Pons (tissue), 1 donor: ENCODE measurements at places on chromosomes 16 and 17.

DNA sequence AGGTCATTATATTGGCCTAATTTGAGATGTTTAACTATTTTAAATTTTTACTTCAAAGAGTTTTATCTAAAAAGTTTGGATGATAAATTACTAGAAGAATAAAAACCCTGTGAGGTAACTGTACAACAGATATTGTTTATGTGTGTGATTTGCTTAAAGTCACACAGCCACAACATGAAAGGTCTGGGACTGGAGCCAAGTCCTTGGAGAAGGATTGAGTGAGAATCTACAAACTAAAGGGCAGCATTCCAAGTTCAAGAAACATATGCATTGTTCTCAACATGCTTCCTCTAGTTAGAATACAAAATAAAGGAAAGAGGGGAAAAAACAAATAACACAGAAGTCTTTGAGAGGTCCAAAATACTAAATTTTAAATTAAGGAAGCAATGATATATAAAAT is 131.5 kb upstream of the MON1B start:
- DNase-seq, result no peak

DNA sequence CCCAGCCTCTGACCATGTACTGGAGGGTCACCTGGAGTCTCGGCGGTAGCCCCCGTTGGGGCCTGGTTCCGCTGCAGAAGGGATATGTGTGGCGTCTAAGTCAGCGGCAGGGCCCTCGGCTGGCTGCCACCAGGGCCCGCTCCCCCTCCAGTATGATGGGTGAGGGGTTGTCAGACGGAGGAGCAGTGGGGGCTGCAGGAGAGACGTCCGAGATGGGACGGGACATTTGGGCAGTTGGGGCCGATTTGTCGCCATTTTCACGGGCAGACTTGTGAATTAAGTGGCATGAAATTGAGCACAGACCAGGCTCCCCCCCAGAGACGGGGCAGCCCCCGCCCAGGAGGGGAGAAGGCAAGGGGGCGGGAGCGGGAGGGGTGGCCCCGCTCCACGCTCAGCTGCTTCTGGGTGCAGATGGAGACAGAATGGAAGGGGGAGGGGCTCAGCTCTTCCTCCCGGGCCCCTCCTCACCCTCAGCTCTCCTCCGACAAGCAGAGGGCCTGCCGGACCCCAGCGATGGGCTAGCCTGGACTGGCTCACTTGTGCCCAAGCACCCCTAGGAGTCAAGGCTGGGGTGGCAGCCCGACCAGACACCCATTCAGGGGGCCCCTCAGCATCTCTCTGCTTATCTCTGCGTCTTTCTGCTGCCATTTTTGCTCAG is 52.7 kb upstream of the LHX1 start:
- no peak for DNase-seq

- DNase-seq, result no peak
Observed at GRCh38 chr17:59202320-59202719, 7.5 kb upstream of the SMG8 start.

GRCh38 chr17:15926039-15926740 is 18.7 kb upstream of the ADORA2B start:
- no peak for DNase-seq

GRCh38 chr16:47627721-47628120 is 166.6 kb downstream of the PHKB start:
- peak; percentile 24 for DNase-seq

- no peak for DNase-seq
Observed at GRCh38 chr16:76210157-76210556, 67.0 kb upstream of the CNTNAP4 start.

DNA sequence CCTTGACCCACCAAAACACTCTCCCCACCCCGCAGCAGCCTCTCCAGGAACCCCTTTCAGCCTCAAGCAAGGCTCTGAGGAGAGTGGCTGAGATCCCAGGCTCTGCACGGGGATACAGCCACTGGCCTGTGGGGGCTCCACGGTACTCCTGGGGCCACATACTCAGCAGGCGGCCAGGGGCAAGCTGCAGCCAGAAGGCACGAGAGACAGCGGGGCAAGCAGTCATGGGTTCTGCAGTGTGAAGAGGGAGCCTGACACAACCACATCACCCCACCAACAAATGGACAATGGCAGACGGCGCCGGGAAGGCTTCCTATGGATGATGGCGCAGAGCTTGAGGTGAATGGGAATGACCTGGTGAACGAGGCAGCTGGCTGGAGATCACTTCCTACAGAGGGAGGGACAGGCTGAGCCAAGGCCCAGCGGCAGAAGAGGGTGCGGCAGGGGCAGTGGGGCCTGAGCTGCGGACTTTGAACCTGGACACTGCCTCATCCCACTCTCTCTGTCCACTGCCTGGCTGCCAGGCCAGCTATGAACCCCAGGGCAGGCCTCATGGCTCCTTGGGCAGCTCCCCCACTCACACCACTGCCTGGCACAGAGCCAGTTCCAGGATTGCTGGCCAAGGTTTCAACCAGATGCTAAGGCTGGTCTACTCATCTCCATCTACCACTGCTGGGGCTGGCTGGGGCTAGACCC is 10.8 kb upstream of the BCAR1 start:
- DNase-seq, result no peak

DNA sequence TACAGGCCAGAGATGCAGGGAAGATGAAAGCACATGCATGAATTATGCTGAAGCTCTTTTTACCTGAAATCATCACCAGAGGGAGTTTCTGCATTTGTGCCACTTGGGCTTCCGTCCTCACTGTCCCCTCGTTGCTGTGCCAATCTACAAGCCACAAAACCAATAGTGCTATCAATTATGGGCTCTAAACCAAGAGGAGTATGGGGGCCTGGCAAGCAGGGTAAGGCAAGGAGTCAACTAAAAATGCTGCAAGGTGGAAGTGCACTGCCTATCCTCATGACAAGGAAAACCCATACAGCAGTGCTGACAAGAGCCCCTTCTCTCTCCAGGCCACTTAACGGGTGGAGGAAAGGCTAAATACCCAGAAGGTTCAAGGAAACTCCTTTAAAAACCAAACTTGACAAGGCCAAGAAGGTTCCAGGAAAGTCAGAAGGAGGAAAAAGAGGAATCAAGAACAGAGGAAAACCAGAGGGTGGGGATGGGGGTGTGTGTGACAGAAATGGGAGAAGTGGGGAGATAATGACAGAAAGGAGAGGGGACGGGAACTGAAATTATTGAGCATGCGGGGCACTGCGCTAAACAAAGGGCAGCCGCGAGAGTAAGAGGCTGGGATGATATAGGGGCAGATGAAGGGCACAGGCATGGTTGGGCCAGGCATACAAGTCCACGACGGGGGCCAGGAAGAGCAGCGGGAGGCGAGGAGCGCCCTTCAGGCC is 674 bp downstream of the C17orf75 start:
- DNase-seq, result peak; percentile 31

DNA sequence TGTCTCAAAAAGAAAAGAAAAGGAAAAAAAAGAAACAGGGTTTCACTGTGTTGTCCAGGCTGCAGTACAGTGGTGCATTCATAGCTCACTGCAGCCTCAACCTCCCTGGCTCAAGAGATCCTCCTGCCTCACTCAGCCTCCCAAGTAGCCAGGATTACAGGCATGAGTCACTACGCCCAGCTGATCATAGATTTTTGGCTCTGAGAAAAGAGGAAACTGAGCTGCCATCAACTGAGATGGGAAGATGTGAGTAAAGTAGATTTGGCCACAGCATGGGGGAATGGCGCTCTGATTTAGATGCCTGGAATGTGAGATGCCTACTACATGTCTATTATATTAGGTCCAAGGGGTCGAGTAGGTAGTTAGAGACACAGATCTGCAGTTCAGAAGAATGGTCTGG is 5.9 kb upstream of the NAGS start:
- no peak for DNase-seq

GRCh38 chr16:35525979-35526590 is 2066.7 kb downstream of the TP53TG3F start:
- DNase-seq, result no peak

GRCh38 chr16:75810342-75810741 is 84.1 kb upstream of the CPHXL start:
- DNase-seq, result no peak

DNA sequence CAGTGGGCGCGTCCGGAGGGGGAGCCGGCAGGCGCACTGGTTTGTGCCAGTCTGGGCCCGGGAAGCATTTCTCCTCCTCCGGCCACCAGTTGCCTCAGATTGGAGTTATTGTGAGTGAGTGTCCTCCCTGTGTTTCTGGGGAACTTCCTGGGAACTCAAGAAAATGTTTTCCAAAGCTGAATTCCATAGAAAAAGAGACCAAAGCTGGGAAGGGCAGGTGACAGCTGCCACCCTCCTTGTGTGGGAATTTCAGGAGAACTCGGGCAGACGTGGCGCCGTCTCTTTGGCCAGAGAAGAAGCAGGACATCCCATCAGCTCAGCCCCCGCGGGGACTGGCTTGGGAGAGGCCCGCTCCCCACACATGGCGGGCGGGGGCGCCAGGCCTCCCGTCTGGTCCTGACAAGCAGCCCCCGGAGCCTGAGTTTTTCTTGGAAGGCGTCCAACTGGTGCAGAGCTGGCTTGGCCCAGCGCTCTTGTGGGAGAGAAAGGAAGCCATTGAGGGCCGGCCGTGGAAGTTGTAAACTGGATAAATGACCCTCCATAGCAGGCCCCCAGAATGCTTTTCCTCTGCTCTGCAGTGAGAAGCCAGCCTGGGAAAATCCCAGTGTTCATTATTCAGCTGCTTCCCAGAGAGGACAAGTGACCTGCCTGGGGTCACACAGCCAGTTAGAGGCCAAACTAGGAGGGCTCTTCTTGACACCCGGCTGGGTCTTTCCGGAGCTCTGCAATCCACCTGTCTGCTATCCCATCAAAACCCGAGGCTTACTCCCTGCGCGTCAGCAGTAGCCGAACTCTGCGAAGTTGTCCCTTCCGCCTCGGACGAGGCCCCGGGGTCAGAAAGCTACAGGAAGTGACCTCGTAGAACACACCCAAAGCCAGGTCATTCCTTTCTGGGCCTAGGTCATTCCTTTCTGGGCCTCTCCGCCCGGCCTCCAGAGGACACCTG is 39.2 kb upstream of the GSE1 start:
- peak; percentile 55 for DNase-seq

GRCh38 chr17:31058976-31059375 is 35.8 kb upstream of the NF1 start:
- peak; percentile 51 for DNase-seq

GRCh38 chr16:65489531-65490023 is 367.7 kb upstream of the CDH11 start:
- DNase-seq, result no peak

GRCh38 chr17:7848131-7848579 is 6.7 kb upstream of the TMEM88 start:
- no peak for DNase-seq

- peak; percentile 1 for DNase-seq
Observed at GRCh38 chr16:53370827-53371226, 63.4 kb upstream of the RBL2 start.

DNA sequence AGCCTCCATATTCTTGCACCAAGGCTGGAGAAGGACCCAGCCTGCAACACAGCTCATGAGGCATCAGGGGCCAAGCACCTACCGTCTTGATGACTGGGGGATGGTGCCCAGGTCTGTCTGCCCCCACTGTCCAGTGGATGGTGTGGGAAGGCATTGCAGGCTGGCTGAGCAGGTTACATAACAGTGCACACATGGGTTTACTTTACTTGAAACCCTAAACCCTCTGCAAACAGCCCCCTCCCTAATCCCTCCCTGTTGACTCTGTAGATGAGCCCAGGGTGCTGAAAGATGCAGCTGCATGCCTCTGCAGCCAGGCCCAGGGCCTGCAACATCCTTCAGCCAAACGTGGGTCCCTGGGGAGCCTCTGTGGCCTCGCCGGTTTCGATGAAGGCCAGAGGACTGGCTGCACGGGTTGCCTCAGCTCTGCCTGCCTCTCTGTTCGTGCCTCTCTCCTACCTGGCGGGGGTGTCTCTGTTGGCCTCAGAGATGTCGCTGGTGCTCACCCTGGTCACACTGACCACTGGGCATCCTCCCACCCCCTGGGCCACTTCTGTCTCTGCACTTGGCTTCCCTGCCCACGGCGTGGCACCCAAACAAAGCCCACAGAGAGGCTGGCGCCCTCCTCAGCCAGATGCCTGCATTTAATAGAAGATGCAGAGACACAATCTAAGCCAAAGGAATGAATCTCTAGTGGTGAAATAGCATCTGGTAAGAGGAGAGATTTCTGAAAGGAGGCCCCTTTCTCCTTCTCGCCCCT is 95.1 kb downstream of the METRNL start:
- DNase-seq, result no peak

- DNase-seq, result peak; percentile 78
Observed at GRCh38 chr17:82608816-82609215, 39.4 kb downstream of the WDR45B start.

GRCh38 chr16:539901-540530 is 12.5 kb downstream of the CAPN15 start:
- no peak for DNase-seq

DNA sequence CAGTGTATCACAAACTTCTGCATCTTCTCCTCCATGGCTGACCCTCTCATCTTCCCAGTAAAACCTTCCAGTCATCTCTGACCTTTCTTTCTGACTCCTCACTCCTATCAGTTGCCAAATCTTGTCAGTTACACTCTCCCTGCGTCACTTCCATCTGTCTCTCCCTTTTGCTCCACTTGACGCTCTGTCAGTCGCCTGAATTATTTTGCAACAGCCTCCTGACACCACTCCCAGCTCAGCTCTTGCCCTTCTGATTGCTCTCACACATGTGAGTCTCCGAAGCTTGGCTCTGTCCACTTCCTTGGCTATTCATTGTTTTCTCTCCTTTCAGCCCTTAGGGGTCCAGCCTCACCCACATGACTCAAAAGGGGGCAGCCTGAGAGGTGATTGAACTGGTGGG is 27.7 kb downstream of the DHRS7C start:
- no peak for DNase-seq

GRCh38 chr17:47864791-47865216 is 13.8 kb upstream of the SP6 start:
- no peak for DNase-seq

DNA sequence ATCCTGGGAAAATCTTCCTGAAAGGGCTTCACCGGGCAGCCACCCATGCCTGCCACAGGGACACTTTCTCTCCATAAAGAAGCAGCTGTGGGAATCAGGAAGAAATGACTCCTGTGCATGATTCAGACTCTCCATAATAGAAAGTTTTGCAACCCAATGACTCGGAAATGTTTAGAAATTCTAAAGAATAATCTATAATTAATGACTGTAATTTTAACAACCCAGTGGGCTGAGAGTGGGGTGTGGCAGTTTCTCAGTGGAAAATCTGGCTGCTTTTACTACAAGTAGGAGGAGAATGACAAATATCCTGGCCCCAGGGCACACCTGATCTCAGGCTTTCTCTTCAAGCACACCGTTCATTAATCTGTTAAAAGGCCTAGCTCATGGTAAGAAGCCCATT is 25.7 kb downstream of the IRF8 start:
- DNase-seq, result no peak

DNA sequence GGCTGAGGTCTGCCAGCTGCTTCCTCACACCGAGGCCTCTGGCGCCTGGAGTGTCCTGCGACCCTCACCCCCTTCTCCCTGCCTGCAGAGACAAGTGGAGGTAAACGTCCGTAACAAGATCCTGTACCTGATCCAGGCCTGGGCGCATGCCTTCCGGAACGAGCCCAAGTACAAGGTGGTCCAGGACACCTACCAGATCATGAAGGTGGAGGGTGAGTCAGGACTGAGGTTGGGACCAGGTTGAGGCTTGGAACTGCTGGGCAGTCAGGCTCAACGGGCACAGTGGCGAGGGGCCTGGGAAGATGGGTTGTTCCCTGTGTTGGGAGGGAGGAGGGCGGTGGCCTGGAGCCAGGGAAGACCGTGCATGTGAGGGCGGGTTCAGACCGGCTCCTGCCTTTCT is 4.8 kb downstream of the HGS start:
- DNase-seq, result no peak

- no peak for DNase-seq
Observed at GRCh38 chr16:68658341-68658973, 13.3 kb downstream of the CDH3 start.
